IMR-90 (cell line): ENCODE measurements at places on chromosomes 3 and 15. TPM values are rescaled to one million over a fixed set of nuclear protein-coding genes. Genes with fewer than 3 reads are reported as not detected.

The SSUH2 gene
- polyA plus RNA-seq: 0.10 TPM in 2 replicates

The ECE2 gene
- not detected in 2 replicates for polyA plus RNA-seq

The LRCH3 gene
- polyA plus RNA-seq: 30.4 and 40.5 TPM in 2 replicates

The NGLY1 gene
- polyA plus RNA-seq: 7.0 and 10.0 TPM in 2 replicates

The SLC22A13 gene
- polyA plus RNA-seq: 0.22 and 0.29 TPM in 2 replicates

The MYL3 gene
- polyA plus RNA-seq: 0.09 TPM in 1 of 2 replicates, not detected in the other

The SCN11A gene
- polyA plus RNA-seq: 0.02 TPM in 1 of 2 replicates, not detected in the other

The MYZAP gene
- not detected in 2 replicates for polyA plus RNA-seq

The IMPG2 gene
- 0.06 and 0.10 TPM in 2 replicates for polyA plus RNA-seq

The CIP2A gene
- 8.5 and 11.9 TPM in 2 replicates for polyA plus RNA-seq

The SYNPR gene
- not detected in 2 replicates for polyA plus RNA-seq

The AMIGO3 gene
- 1.5 and 2.7 TPM in 2 replicates for polyA plus RNA-seq

The OCA2 gene
- polyA plus RNA-seq: 0.03 TPM in 1 of 2 replicates, not detected in the other

The GHSR gene
- polyA plus RNA-seq: not detected in 2 replicates

DNA sequence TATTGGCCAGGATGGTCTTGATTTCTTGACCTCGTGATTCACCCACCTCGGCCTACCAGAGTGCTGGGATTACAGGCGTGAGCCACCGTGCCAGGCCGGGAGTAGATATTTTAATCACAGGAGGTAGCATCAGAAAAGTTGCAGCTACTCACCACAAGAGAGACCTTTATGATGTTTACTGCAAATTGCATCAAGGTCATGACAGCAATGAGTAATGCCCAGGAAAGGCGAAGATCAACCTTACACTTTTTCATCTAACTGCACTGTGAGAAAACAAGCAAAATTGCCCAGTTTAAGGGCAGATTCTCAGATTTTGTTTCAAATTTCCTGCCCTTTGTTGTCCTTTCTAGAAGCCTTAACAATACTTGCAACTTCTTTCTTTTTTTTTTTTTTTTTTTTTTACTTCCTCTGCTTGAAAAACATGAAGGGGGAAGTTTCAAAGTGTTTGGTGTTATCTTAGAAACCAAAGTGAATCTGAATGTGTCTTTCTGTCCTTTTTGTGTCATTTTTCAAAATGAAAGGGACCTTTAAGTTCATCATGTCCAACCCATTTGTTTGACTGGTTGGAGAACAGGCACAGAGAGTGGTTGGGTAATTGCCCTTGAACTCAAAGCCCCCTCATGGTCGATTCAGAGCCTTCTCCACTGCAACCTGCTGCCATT lies 25.0 kb downstream of the TGFBR2 start:
- DNase-seq: no peak

- peak; percentile 33 for DNase-seq
Measured at GRCh38 chr15:69415381-69415780, 1.2 kb downstream of the KIF23 start.

GRCh38 chr15:45169608-45170480 lies 17.9 kb downstream of the SHF start:
- no peak for DNase-seq

GRCh38 chr3:108218811-108219210 lies 3.4 kb downstream of the IFT57 start:
- DNase-seq: peak; percentile 53

DNA sequence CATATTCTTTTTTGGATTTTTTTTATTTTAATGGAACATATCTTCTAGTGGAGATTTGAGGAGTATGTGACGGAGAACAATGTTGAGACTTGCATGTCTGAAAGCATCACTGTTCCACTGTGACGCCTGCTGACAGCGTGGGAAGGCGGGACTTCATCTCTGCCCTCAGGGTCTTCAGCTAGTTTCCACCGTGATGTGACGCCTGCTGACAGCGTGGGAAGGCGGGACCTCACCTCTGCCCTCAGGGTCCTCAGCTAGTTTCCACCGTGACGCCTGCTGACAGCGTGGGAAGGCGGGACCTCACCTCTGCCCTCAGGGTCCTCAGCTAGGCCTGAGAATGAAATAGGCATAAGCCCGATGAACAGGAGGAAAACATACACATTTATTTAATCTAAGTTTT lies 70.7 kb downstream of the LMLN start:
- no peak for DNase-seq

DNA sequence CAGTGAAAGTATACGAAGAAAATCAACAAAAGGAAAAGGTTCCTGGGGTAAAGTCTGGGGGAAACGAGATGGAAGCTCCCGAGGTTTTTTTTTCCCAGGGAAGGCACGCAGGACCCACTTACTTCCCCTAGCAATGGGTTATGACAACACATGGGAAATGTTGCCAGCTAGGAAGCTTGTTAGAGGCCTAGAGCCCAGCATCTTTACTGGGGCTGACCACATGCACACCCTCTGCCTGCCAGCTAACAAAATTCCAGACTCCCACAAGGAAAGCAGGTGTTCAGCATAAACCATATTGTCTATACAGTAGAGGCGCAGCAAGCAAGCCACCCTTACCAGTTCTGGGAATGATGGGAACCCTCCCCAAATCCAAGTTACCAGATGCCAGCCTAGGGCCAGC lies 258.8 kb upstream of the NR2E3 start:
- no peak for DNase-seq

DNA sequence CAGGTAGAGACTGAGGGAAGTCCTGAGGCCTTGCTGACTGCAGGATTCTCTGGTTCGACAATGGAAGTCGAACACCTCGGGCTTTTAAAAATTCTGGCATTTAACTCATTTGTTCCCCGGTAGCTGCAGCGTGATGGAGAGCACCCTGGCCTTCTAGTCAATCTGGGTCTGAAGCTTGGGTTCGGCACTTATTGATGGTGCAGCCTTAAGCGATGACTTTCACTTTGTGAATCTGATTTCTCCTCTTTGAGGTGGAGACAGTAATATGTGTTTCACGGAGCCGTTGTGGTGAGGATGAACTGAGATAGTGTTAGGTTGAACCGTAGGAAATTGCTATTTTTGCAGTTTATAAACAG lies 621 bp upstream of the PARP6 start:
- DNase-seq: no peak

GRCh38 chr3:49901366-49902339 lies 2.0 kb downstream of the MST1R start:
- DNase-seq: peak; percentile 23

DNA sequence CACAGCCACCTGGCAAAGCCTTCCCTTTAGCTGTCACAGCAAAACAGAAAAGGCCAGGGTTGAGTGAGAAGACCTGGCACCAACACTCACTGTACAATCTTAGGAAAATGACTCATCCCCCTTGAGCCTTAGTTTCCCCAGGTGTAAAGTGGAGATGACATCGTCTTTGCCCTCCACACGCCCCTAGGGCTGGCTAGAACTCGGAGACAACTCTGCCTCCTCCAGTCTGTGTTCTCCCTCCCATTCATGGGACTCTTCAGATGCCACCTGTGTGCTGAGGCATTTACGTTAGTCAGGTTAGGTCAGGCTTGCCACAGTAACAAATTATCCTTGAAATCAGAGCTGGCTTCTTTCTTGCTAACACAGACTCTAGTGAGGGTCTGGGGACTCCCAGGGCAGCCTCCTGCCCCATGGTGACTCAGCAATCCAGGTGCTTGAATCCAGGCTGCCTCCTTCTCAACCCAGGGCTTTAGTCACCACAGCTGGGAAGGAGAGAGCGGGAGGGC lies 252.6 kb downstream of the PLCL2 start:
- no peak for DNase-seq

GRCh38 chr3:59750391-59750790 lies 700.6 kb upstream of the CFAP20DC start:
- no peak for DNase-seq

- peak; percentile 75 for DNase-seq
Measured at GRCh38 chr3:29409409-29409808, 128.5 kb downstream of the RBMS3 start.

DNA sequence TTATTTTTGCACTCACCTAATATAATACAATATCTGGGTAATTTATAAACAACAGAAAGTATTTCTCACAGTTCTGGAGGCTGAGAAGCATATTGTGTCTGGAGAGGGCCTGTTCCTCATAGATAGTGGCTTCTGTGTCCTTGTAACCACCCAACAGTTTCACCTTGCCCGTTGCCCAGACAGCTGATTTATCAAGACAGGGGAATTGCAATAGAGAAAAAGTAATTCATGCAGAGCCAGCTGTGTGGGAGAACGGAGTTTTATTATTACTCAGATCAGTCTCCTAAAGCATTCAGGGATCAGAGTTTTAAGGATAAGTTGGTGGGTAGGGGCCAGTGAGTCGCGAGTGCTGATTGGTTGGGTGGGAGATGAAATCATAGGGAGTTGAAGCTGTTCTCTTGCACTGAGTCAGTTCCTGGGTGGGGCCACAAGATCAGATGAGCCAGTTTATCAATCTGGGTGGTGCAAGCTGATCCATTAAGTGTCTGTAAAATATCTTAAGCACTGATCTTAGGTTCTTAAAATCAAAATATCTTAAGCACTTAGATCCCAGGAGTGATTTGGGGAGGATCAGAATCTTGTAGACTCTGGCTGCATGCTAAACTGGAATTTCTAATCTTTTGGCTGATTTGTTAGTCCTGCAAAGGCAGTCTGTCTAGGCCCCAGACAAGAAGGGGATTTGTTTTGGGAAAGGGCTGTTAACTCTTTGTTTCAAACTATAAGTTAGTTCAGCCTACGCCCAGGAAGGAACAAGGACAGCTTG lies 33.9 kb upstream of the C15orf39 start:
- peak; percentile 81 for DNase-seq

DNA sequence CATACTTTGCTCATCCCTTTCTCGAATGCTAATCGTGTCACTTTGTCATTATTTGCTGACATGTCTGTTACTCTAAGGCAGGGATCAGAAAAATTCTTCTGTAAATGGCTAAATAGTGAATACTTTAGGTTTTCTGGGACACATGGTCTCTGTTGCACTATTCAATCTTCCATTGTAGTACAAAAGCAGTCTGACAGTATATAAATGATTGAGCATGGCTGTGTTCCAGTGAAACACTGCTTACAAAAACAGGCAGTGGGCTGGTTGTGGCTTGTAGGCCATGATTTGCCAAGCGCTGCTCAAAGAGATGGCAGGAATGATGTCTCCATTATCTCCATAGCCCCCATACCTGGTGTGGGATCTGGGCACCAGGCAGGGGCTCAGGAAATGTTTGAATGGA lies 45.6 kb downstream of the TMEM266 start:
- no peak for DNase-seq

GRCh38 chr3:160577556-160578195 lies 12.3 kb upstream of the KPNA4 start:
- peak; percentile 21 for DNase-seq

DNA sequence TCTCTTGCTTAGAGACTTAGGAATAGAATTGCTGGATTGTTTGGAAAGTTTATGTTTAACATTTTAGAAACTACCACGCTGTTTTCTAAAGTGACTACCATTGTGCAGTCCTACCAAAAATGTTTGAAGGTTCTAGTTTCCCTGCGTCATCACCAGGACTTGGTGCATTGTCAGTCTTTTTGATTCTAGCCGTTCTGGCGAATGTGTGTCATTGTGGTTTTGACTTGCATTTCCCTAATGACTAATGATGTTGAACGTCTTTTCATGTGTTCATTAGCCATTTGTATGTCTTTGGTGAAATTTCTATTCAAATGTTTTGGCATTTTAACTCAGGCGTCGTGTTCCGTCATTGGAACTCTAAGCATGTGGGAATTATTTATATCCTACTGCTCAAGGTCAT lies 58.0 kb downstream of the CHD2 start:
- peak; percentile 39 for DNase-seq

- DNase-seq: peak; percentile 54
Measured at GRCh38 chr15:40454904-40455391, 14.2 kb downstream of the BAHD1 start.

DNA sequence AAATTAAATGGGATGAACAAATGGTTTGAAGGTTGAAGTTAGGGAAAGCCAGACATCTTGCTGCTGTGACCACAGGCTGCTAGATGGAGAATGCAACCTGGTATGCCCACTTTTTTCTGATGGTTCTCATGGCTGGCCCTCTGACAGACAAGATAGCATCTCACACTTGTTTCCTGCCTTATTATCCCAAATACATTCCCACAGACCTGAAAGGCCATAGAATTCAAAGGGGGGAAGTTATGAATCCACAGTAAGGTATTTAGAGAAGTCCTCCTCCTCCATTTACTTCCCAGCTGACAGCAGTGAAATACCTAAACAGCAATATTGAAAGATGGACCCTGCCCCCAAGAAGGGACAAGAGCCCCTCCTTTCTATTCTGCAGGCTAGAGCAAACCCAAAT lies 32.4 kb downstream of the LEO1 start:
- DNase-seq: no peak

- no peak for DNase-seq
Measured at GRCh38 chr3:60188803-60189202, 1062.4 kb downstream of the FHIT start.

- DNase-seq: no peak
Measured at GRCh38 chr3:112539825-112540650, 21.7 kb downstream of the ATG3 start.

- DNase-seq: no peak
Measured at GRCh38 chr3:11285471-11285870, 13.3 kb downstream of the ATG7 start.

DNA sequence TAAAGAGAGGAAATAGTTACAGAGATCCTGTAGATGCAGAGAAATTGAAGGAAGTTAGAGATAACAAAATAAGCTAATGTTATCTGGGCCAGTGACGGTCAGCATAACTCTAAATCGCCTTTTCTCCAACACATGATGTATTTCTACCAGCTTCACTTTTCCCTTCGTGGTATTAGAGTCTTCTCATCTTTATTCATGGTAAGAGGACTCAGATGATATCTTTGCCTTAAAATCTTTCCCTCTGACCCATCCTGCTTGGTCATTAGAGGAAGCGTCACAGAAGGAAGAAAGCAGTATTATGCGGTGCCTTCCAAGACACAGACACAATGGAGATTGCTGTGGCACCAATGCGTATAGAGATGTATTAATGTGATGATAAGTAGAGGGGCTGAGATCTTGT lies 320.7 kb upstream of the GOLIM4 start:
- DNase-seq: no peak

DNA sequence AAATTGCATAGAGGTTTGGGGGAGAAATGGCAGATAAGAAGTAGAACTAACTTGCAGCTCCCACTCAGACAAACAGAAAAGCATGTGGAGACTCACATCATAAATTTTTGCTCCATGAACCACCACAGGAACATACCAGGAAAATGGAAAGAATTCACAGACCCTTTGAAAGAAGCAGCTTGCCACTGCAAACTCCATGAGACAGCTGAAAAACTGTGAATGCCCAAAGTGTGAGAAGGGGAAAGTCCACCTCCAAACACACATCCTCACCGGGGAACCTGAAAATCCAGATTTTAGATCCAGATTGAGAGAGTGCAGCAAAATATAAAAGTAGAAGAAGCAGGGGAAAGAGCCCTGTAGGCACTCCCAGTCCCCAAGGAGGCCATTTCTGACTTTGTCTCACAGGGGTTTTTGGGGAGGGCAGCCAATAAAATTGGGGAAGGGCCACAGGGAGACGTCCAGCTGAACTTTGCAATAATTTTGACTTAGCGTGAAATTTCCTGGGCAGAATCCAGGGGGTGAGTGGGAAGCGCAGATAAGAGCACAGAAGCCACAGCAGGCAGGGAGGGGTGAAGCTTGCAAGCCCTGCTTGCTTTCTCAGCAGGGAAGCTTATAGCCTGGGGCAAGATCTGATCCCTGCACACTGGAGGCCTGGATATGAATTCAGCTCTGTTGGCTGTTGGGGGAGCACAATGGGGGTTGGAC lies 183.4 kb upstream of the UBE2E2 start:
- no peak for DNase-seq
